ENCODE measurements at places on chromosomes 6 and 20. TPM values are rescaled to one million over a fixed set of nuclear protein-coding genes. Genes with fewer than 3 reads are reported as not detected.

PANK2 gene
- 65.3 TPM for total RNA-seq

ID4 gene
- total RNA-seq, result 32.6 TPM

RUNX2 gene
- total RNA-seq, result 6.3 TPM

PRL gene
- total RNA-seq, result not detected

BHLHE23 gene
- not detected for total RNA-seq

DNA sequence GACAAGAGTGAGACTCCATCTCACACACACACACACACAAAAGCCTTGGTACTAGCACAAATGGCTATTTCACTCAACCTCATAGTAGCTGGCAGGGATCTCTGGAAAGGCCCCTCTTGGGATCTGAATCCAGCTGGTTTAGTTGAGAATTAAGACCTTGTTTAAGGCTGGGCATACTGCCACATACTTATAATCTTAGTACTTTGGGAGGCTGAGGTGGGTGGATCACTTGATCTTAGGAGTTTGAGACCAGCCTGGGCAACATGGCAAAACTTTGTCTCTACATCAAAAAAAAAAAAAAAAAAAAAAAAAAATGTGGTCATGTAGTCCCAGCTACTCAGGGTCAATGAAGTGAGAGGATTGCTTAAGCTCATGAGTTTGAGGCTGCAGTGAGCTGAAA lies 628.3 kb downstream of the MMUT start:
- H3K27ac ChIP-seq, result no peak overlapping the region
- DNase-seq, result no peak
- H3K36me3 ChIP-seq, result no peaks in the 10 kb centered on the region
- H3K27me3 ChIP-seq, result no peaks in the 10 kb centered on the region
- no peaks in the 10 kb centered on the region for H3K4me1 ChIP-seq

GRCh38 chr6:134247231-134247833 lies 70.6 kb downstream of the SGK1 start:
- no peak for DNase-seq
- H3K4me3 ChIP-seq, result no peak overlapping the region
- H3K36me3 ChIP-seq, result no peaks in the 10 kb centered on the region
- H3K27ac ChIP-seq, result no peak overlapping the region

- DNase-seq, result no peak
- H3K27me3 ChIP-seq, result no peaks in the 10 kb centered on the region
- no peak overlapping the region for H3K4me3 ChIP-seq
- no peaks in the 10 kb centered on the region for H3K36me3 ChIP-seq
These were observed 133.4 kb upstream of the TOP1 start for GRCh38 chr20:40895182-40895581.

GRCh38 chr6:143335865-143336264 lies 114.6 kb downstream of the ADAT2 start:
- no peaks in the 10 kb centered on the region for H3K4me1 ChIP-seq
- no peak overlapping the region for H3K4me3 ChIP-seq
- H3K27ac ChIP-seq, result no peak overlapping the region
- no peaks in the 10 kb centered on the region for H3K36me3 ChIP-seq
- H3K27me3 ChIP-seq, result no peaks in the 10 kb centered on the region

- H3K4me3 ChIP-seq, result peak overlapping the region; percentile 49
- no peak for DNase-seq
- no peaks in the 10 kb centered on the region for H3K4me1 ChIP-seq
- no peaks in the 10 kb centered on the region for H3K36me3 ChIP-seq
These were observed 112.9 kb upstream of the BTN3A2 start for GRCh38 chr6:26252077-26252472.

DNA sequence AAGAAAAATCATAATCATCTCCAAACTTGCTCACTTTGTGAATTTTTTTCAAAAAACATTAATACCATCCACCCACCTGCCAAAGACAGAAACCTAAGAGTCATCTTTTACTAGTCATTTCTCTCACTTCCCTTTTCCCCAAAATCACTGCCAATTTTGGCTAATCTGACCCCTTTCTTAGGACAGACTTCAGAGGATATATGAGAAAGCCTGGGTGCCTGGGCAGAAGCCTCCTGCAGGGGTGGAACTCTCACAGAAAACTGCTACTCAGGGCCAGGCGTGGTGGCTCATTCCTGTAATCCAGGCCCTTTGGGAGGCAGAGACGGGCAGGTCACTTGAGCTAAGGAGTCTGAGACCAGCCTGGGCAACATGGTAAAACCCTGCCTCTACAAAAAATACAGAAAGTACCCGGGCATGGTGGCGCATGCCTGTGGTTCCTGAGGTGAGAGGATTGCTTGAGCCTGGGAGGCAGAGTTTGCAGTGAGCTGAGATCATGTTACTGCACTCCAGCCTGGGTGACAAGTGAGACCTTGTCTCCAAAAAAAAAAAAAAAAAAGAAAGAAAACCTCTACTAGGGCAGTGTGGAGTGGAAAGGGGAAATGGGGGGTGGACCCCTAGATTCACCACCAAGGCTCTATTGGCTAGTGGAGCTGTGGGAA lies 3.8 kb downstream of the DEK start:
- H3K27ac ChIP-seq, result no peak overlapping the region
- no peak for DNase-seq
- H3K4me3 ChIP-seq, result no peak overlapping the region
- no peaks in the 10 kb centered on the region for H3K36me3 ChIP-seq
- H3K4me1 ChIP-seq, result no peaks in the 10 kb centered on the region
